ENCODE measurements at places on chromosomes 5 and 9. TPM values are rescaled to one million over a fixed set of nuclear protein-coding genes. Genes with fewer than 3 reads are reported as not detected.

Gene GPRIN1
- total RNA-seq = 0.49 TPM

Gene GLIPR2
- total RNA-seq = 34.9 TPM

- no peak overlapping the region for H3K27ac ChIP-seq
- no peak overlapping the region for H3K4me3 ChIP-seq
- H3K36me3 ChIP-seq = no peaks in the 10 kb centered on the region
- H3K4me1 ChIP-seq = no peaks in the 10 kb centered on the region
- no peak for DNase-seq
Observed at GRCh38 chr5:150235500-150235854, 45.6 kb downstream of the SLC6A7 start.

DNA sequence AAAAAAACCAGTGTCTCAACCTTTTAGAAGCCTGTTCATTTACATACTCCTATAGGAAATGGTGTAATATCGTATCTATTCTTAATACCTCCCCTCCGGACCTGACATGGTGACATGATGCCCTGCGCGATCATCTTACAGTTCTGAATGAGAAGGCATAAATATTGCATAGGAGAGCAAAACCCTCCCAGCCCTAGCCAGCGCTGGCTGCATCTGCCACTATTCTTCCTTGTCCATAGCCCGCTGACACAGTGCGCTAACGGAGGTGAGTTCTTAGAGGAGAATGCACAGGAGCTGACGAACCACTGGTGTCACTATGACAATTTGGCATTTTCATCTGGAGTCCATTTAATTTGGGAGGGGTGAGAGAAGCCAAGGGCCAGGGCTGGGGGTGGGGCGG lies 290.1 kb downstream of the EFNA5 start:
- no peak overlapping the region for H3K4me3 ChIP-seq
- DNase-seq = no peak
- no peaks in the 10 kb centered on the region for H3K36me3 ChIP-seq
- H3K27ac ChIP-seq = no peak overlapping the region
- no peaks in the 10 kb centered on the region for H3K4me1 ChIP-seq
- H3K27me3 ChIP-seq = no peaks in the 10 kb centered on the region

DNA sequence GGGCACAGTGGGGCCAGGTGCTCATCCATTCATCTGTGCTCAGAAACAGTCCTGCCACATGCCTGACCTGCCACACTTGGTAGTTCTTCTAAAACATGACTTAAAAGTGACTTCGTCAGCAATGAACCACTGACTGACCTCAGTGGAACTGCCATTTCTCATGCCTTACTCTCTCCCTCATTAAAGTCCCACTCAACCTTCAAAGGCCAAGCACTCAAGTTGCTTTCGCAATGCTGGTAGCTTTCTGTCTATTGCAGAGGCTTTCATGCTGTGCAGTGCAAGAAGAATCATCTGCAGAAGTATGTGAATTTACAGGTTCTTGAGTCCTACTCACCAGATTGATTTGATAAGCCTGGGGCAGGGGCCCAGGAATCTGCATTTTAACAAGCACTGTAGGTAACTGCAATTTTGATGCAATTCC lies 23.9 kb downstream of the B4GALT1 start:
- no peaks in the 10 kb centered on the region for H3K27me3 ChIP-seq
- H3K4me3 ChIP-seq = no peak overlapping the region
- no peak for DNase-seq
- H3K4me1 ChIP-seq = peaks cover 82% of the 10 kb centered on the region

DNA sequence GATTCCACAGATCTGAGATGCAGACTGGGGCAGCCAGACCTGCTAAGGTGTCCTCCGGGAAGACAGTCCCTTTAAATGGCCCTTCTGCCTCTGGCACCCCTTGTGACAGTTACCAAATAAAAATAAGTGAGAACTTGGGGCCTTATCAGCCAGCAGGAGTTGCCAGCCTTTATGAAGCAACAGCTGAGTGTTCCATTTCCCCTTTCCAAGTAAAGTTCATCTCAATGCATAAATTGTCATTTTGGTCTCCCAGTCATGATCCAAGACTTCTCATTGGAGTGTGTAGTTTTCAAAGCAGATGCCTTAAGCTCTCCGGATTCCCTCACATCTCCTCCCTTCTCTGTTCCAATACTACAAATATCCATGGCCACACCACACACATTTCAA lies 4.1 kb downstream of the PTCH1 start:
- no peak overlapping the region for H3K27ac ChIP-seq
- H3K4me3 ChIP-seq = no peak overlapping the region
- H3K27me3 ChIP-seq = no peaks in the 10 kb centered on the region
- peaks cover 17% of the 10 kb centered on the region for H3K4me1 ChIP-seq

DNA sequence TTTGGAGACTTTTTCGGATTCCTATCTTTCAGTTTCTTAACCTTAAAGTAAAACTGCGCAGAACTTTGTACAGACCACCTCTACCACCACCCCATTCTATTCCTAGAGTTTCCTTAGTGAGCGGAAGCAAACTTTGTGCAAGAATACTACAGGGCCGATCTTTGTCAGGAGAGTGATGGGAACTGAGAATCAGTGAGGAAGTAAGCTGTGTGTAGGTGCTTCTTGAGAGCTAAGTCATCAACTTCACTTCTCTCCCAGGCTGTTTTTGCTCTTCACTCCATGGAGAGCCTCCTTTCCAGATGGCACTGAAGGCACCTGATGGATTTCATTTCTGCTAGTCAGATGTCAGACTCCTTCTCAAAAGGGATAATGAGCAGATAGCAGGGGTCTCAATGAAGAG lies 127.3 kb downstream of the SPATA31D1 start:
- DNase-seq = no peak
- no peaks in the 10 kb centered on the region for H3K4me1 ChIP-seq
- no peak overlapping the region for H3K4me3 ChIP-seq
- no peak overlapping the region for H3K27ac ChIP-seq
- no peaks in the 10 kb centered on the region for H3K27me3 ChIP-seq
- no peaks in the 10 kb centered on the region for H3K36me3 ChIP-seq

DNA sequence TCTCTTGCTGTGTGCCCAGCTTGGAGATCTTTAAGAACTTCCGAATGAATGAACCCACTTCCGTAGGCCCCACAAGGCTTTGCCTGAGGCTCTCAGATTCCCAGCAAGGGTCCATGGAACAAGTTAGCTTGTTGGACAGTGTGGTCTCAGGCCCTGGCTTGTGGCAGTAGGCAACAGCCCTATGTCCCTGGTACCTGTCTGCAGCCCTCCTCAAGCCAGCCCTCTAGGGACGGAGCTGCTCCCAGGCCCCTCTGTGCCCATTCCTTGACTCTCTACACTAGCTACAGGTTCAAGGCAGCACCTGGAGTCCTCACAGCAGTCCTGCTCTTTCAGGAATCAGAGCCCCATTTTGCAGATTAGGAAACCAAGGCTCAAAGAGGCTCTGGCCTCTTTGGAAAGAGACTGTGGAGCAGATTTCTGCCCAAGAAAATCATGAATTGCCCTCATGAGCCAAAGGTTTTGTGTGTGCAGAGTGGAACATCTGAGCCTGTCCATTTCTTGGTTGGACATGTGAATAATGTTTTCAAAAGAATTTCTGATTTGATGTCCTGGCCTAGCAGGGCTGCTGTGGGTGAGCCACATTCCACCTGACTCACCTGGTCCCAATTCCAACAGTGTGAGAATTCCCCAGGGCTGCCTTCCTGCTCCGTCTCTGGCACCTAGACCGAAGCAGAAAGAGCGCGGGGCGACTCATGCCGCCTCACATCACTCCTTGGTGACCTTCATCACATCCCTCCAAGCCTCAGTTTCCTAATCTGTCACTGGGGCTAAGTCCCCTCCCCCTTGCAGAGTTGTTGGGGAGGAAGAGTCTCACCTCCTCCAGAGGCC lies 131.7 kb downstream of the BARX1 start:
- H3K27ac ChIP-seq = no peak overlapping the region
- H3K4me3 ChIP-seq = no peak overlapping the region
- peaks cover 9% of the 10 kb centered on the region for H3K4me1 ChIP-seq
- no peaks in the 10 kb centered on the region for H3K27me3 ChIP-seq
- no peaks in the 10 kb centered on the region for H3K36me3 ChIP-seq

GRCh38 chr5:96771395-96771794 lies 36.4 kb downstream of the ERAP1 start:
- H3K27ac ChIP-seq = no peak overlapping the region
- H3K27me3 ChIP-seq = no peaks in the 10 kb centered on the region
- H3K4me1 ChIP-seq = no peaks in the 10 kb centered on the region
- no peak overlapping the region for H3K4me3 ChIP-seq
- no peak for DNase-seq

Gene DMRTA1
- 0.25 TPM for total RNA-seq

DNA sequence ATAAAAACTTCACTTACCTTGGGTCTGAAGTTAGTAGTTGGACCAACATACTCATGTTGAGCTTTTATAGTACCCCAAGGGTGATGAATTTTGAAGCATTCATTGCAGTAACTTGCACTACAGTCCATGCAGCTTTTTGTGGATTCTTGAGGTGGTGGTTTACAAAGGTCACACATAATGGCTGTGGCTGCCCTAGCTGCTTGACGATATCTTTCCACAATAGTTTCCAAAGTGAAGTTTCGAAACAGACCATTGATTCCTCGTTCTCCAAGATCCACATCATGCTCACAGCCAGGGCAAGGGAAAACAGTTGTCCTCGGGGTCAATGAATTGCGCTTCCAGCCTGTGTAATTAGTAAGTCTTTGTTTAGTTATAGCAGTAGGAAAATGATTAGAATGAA lies 22.7 kb downstream of the TRIM36 start:
- H3K36me3 ChIP-seq = no peaks in the 10 kb centered on the region
- DNase-seq = no peak
- no peak overlapping the region for H3K4me3 ChIP-seq
- no peaks in the 10 kb centered on the region for H3K27me3 ChIP-seq
- no peak overlapping the region for H3K27ac ChIP-seq

DNA sequence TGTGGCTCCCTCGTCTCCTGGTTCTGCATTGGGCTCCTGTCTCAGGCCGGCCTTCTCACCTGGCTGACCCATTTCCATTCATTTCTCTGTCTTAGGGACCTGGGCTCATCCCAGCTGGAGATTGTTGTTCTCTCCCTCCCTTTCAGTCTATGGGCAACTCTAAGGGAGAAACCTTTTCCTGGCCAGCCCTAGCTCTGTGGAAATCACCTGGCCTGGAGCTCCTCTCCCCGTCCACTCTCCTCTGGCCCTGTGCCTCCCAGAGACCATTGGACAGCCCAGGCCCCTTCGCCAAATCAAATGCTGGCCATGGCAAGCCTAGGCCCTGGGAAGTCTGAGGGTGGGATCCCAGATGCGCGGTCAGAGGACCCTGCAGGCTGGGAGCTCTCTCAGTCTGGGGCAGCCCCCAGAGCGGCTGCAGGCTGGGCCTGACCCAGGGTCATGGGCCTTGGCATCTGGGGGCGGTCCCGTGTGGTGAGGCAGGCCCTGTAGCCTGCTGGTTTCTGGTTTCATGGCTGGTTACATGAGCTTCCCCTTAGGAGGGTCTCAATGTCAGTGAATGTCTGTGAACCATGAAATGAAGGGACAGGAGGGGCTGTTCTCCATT lies 253.5 kb downstream of the AOPEP start:
- H3K27ac ChIP-seq = no peak overlapping the region
- no peaks in the 10 kb centered on the region for H3K36me3 ChIP-seq
- no peak for DNase-seq
- no peaks in the 10 kb centered on the region for H3K27me3 ChIP-seq
- no peak overlapping the region for H3K4me3 ChIP-seq

- no peaks in the 10 kb centered on the region for H3K27me3 ChIP-seq
- peaks cover 9% of the 10 kb centered on the region for H3K4me1 ChIP-seq
- H3K4me3 ChIP-seq = no peak overlapping the region
- H3K27ac ChIP-seq = no peak overlapping the region
- DNase-seq = no peak
Observed at GRCh38 chr9:80948066-80948465, 741.3 kb downstream of the TLE1 start.

- H3K27me3 ChIP-seq = no peaks in the 10 kb centered on the region
- DNase-seq = no peak
- H3K4me1 ChIP-seq = no peaks in the 10 kb centered on the region
Observed at GRCh38 chr9:135254176-135255032, 166.9 kb downstream of the OLFM1 start.

GRCh38 chr5:110038297-110038997 lies 348.7 kb downstream of the MAN2A1 start:
- no peaks in the 10 kb centered on the region for H3K27me3 ChIP-seq
- no peaks in the 10 kb centered on the region for H3K36me3 ChIP-seq
- H3K27ac ChIP-seq = no peak overlapping the region
- DNase-seq = no peak
- no peaks in the 10 kb centered on the region for H3K4me1 ChIP-seq
- no peak overlapping the region for H3K4me3 ChIP-seq

GRCh38 chr5:176816791-176817347 lies 6.5 kb downstream of the UNC5A start:
- H3K27ac ChIP-seq = no peak overlapping the region
- DNase-seq = no peak
- no peaks in the 10 kb centered on the region for H3K27me3 ChIP-seq
- H3K4me1 ChIP-seq = peaks cover 17% of the 10 kb centered on the region

Gene TMEFF1
- total RNA-seq = not detected

- no peak for DNase-seq
- H3K27ac ChIP-seq = no peak overlapping the region
- no peaks in the 10 kb centered on the region for H3K36me3 ChIP-seq
Observed at GRCh38 chr5:173572431-173573125, 43.9 kb downstream of the BOD1 start.

DNA sequence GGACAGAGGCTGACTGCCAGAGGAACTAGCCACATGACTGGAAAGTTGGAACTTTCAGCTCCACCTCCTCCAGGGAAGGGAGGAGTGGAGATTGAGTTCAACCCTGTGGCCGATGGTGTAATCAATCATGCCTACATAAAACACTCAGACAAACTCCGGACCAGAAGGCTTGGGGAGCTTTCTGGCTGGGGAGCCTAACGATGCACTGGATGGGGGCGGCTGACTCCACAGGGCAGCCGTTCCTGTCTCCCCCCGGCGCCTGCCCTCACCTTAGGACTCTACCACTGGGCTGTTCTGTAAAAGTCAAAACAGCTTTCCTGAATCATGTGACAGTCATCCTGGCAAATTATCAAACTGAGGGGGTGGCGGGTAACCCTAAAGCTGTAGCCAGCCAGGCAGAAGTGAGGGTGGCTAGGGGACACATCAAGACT lies 58.0 kb downstream of the GOLM1 start:
- no peak overlapping the region for H3K27ac ChIP-seq
- no peaks in the 10 kb centered on the region for H3K27me3 ChIP-seq
- H3K36me3 ChIP-seq = no peaks in the 10 kb centered on the region
- H3K4me1 ChIP-seq = no peaks in the 10 kb centered on the region
